ENCODE measurements at places on chromosomes 5 and 9. TPM values are rescaled to one million over a fixed set of nuclear protein-coding genes. Genes with fewer than 3 reads are reported as not detected.

The SLC6A7 gene
- not detected for total RNA-seq

The FPGS gene
- 71.4 TPM for total RNA-seq

GRCh38 chr5:9987101-9987500 lies 262.6 kb downstream of the ATPSCKMT start:
- DNase-seq: no peak

- DNase-seq: no peak
Observed at GRCh38 chr9:122510502-122510901, at the start of gene OR1J2. Gene OR1J2 (plus strand): TSS chr9:122510802. CDS start chr9:122510802, 0 bp downstream.

- DNase-seq: no peak
Observed at GRCh38 chr9:33011831-33012230, 10.4 kb upstream of the APTX start.

GRCh38 chr5:143065185-143065965 lies 295.2 kb downstream of the ARHGAP26 start:
- no peak for DNase-seq

GRCh38 chr5:54589786-54590185 lies 72.2 kb downstream of the SNX18 start:
- DNase-seq: no peak

DNA sequence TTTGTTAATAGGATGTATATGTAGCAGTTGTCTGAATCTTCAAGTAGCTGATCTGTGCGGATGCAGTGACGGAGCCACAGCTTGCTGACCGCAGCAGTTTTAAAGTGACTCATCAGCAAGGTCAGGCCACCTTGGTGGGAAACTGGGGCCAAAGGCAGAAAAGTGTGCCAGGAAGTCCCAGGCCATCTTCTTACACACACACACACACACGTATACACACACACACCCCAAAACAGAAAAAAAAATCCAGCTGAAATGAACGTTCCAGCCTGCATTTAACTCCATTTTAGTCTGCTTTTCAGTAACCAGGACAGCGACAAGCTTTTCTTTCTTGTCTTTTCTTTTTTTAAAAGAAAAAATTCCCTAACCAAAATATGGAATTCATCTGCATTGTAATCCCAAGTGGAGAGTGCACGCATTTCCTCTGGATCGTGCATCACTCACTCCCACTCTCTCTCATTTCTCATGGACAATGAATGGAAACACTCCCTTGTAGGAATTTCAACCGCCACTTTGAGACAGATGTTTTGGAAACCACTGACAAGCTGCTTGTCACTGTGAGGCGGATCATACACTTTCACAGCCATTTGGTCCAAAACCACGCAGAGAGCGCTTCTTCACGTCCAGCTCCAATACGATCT lies 103.9 kb downstream of the LHFPL2 start:
- DNase-seq: no peak

Data from pulmonary artery endothelial cell (primary cell).